ENCODE measurements at places on chromosomes 13 and 19.

GRCh38 chr19:29715701-29716581 is 880 bp upstream of the C19orf12 start:
- DNase-seq: no peak

- DNase-seq: no peak
These were observed 255.9 kb downstream of the SLC7A1 start for GRCh38 chr13:29339386-29340272.

DNA sequence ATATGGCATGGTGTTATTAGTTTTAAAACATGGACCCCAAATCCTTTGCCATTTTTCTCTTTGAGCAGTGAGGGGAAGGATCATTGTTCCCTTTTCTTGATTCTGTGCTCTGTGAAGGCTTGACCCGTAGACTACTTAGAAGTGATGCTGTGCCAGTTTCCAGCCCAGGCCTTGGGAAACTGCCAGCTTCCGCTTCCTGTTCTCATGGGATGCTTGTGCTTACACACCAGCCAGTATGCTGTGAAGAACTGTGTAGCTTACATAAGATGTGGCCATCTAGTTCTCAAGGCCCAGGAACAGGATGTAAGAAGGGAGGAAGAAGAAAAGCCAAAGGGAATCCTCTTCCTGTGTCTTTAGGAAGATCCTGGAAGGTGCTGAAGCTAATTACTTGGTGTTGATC is 180.9 kb downstream of the PCCA start:
- DNase-seq: no peak

DNA sequence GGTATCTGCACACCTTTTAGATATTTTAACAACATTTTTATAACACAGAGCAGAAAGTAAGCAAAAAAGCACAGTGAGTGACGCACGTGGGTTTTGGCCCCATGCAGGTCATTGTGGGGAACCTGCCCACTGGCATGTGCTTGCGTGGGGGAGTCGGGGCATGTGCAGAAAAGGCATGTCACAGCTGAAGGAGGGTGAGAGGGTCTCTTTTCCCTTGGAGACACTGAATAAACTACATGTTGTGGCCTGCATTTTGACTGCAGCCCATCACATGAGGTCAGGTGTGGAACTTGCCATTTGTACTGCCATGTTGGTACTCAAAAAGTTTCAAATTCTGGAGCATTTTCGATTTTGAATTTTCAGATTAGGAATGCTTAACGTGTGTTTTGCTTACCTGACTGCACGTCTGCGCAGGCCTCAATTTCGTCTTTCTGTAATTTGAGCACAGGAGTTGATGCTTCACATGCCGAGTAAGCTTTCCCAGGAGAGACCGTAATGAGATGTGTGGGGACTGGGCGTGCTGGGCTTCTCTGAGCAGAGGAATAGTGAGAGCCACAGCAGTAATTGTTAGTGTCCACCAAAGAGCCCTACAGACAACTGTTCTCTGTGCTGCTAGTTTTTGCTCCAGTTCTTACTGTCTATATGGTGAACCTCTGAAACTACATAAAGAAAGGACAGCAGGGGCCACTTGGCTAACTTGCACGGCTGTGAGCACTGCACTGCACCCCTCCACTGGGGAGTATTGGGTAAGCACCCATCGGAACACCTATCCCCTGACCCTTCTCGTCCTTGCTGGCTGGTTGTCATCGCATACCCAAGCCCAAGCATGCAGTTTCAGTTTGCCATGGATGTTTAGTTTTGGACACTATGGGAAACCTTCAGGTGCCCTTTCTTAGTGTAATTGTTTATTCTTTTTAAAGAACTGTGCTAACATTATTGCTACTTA is 72.9 kb upstream of the GPR183 start:
- DNase-seq: peak; percentile 1

GRCh38 chr19:49116544-49116943 is 2.4 kb downstream of the LIN7B start:
- no peak for DNase-seq

GRCh38 chr19:22919946-22920345 is 83.0 kb downstream of the ZNF728 start:
- DNase-seq: no peak

GRCh38 chr13:41019011-41019487 is at the start of gene ELF1:
Gene ELF1, minus strand, starts transcription at chr13:41019316. Its CDS starts 37,262 bp downstream, at chr13:40982054.
- DNase-seq: no peak

GRCh38 chr13:23377983-23378632 is 55.4 kb downstream of the SACS start:
- DNase-seq: no peak

DNA sequence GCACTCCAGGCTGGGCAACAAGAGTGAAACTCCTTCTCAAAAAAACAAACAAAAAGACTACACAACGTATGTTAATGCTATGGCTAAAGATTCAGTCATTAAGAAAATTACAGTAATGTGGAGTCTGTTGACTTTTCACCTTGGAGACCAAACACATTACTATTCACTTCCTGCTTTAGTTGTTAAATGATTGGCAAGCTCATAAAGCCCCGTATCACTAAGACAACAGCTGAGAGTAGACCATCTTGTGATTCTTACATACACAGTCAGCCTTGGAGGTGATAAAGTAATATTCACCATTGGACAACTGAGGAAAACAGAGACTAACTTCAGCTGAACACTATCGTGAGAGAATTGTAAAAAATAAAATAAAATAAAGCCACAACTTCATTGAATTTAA is 86.5 kb downstream of the KCTD12 start:
- DNase-seq: no peak

- no peak for DNase-seq
These were observed 731 bp upstream of the AKAP8L start for GRCh38 chr19:15419413-15420025.

GRCh38 chr13:50846861-50847475 is 3.5 kb upstream of the DLEU7 start:
- no peak for DNase-seq

GRCh38 chr19:6362351-6362801 is 1.0 kb downstream of the CLPP start:
- DNase-seq: no peak

Measured in NCI-H2171 (cell line).